Naive B cell (primary cell): ENCODE measurements at places on chromosomes 4 and X. TPM values are rescaled to one million over a fixed set of nuclear protein-coding genes. Genes with fewer than 3 reads are reported as not detected.
A peak's percentile ranks its signal among the peaks of the same experiment; 100 is the strongest.

The MGAT4D gene
- not detected for polyA plus RNA-seq

The GUCY1B1 gene
- 0.38 TPM for polyA plus RNA-seq

The STPG2 gene
- 0.55 TPM for polyA plus RNA-seq

- H3K4me3 ChIP-seq = no peak overlapping the region
- H3K27ac ChIP-seq = peak overlapping the region; percentile 30
- H3K36me3 ChIP-seq = peaks cover 5% of the 10 kb centered on the region
These were observed 84.6 kb upstream of the STS start for GRCh38 chrX:7062903-7063302.

DNA sequence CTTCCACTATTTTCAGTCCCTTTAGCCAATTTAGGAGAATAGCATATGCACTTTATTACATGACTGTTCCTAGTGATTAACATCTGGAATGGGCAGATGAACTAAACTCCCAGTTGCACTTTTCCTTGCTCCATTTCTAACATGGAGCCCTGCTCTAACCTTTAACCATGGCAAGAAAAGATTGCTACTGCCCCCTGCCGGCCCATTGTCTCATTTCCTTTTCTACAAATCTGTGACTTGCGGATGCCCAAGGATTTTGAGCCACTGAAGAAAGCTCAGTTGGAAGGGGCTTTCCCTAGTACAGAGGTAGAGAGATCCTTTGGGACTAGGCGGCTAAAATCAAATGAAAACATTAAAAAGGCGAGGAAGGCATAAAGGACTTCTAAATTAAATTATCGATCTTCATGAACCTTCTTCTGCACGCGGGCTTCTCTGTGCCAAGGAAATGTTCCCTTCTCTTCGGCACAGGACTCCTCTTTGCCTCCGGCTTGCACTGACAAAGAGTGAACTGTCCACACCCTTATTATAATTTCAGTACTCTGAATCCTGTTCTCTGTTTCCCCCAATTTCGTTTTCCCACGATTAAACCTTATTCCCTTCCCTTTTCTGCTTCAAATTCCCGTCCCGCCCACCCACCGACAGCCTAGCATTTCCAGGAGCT lies 577 bp upstream of the GLRA2 start:
- peak; percentile 9 for DNase-seq
- no peak overlapping the region for H3K27ac ChIP-seq

- H3K4me1 ChIP-seq = no peaks in the 10 kb centered on the region
- no peaks in the 10 kb centered on the region for H3K27me3 ChIP-seq
- DNase-seq = no peak
These were observed 90.6 kb downstream of the DCAF8L2 start for GRCh38 chrX:27680726-27681125.

- H3K4me1 ChIP-seq = no peaks in the 10 kb centered on the region
- H3K4me3 ChIP-seq = no peak overlapping the region
- H3K36me3 ChIP-seq = no peaks in the 10 kb centered on the region
- H3K27ac ChIP-seq = no peak overlapping the region
- peaks cover 8% of the 10 kb centered on the region for H3K27me3 ChIP-seq
- no peak for DNase-seq
These were observed 86.1 kb downstream of the USP46 start for GRCh38 chr4:52572936-52573485.

GRCh38 chr4:1797861-1798579 lies 4.9 kb downstream of the FGFR3 start:
- peaks cover 48% of the 10 kb centered on the region for H3K27me3 ChIP-seq
- H3K4me3 ChIP-seq = no peak overlapping the region
- DNase-seq = no peak
- no peaks in the 10 kb centered on the region for H3K4me1 ChIP-seq
- H3K36me3 ChIP-seq = no peaks in the 10 kb centered on the region

- peaks cover 50% of the 10 kb centered on the region for H3K27me3 ChIP-seq
- no peak for DNase-seq
- peaks cover 8% of the 10 kb centered on the region for H3K36me3 ChIP-seq
- H3K27ac ChIP-seq = no peak overlapping the region
- no peak overlapping the region for H3K4me3 ChIP-seq
These were observed 326.7 kb downstream of the BCOR start for GRCh38 chrX:39771089-39771488.

DNA sequence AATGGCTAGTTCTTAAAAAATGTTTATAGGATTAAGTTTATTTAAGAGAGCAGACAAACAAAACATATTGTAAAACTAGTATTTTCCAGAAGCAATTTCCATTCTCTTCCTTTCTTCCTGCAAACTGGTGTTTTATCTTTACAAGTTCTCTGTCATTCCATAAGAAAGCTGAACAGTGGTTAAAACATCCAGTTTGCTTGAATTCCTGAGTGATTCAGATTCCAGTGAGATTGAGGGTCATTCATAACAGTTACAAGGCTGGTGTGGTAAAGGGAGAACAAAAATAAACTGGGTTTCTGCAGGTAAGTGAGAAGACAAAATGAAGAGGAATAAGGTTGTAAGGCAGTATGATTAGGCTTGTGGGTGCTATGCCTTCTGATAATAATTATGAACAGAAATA lies 544.8 kb upstream of the DIPK2B start:
- H3K36me3 ChIP-seq = peaks cover 14% of the 10 kb centered on the region
- peaks cover 11% of the 10 kb centered on the region for H3K4me1 ChIP-seq
- H3K27me3 ChIP-seq = no peaks in the 10 kb centered on the region
- H3K27ac ChIP-seq = no peak overlapping the region

DNA sequence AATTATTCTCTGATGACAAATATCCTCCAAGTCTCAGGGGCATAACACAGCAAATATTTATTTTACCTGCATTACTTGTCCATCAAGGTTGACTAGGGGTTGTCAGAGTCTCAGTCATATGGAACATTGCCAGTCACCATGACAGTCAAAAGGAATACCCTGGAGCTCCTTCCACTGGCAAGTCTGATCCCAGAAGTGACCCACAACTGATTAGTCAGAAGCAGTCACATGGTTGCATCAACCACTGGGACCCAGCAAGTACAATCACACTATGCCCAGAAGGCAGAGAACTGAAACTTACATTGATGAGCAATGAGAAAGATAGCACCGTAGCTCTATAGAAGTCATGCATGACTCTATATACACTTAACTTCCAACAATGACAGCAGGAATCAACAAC lies 41.9 kb upstream of the SOD3 start:
- no peaks in the 10 kb centered on the region for H3K4me1 ChIP-seq
- no peak overlapping the region for H3K4me3 ChIP-seq
- H3K36me3 ChIP-seq = no peaks in the 10 kb centered on the region
- no peaks in the 10 kb centered on the region for H3K27me3 ChIP-seq
